Dermis microvascular lymphatic vessel endothelial cell (primary cell): ENCODE measurements at places on chromosomes 4 and X.

- no peak for DNase-seq
These were observed 559 bp downstream of the TRPC5 start for GRCh38 chrX:112081781-112082652.

DNA sequence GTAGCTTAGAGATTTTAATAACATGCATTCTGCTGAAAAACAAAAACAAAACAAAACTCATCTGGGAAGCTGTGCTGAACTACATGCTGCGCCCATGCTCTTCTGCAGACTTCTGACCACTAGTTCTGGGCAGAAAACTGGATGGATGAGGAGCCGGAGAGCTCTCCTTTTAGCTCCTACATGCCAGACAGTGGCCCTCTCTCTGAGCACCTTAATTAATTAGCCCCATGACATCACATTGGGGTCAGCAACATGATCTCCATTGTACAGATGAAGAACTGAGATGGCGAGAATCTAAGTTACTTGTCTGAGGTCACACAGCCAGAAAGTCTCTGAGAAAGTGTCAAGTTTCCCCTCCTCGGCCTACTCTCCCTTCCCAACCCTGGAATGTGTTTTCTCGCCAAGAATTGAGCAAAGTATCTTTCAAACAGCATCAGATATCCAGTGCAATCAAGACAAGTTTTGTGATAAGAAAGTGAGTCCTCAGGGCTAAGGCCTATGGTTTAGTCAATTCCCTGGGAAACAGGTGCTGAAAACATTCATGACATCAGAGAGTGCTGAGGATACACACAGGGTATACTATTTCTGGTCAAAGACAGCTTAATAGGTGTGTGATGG is 21.6 kb downstream of the SCD5 start:
- DNase-seq = no peak

DNA sequence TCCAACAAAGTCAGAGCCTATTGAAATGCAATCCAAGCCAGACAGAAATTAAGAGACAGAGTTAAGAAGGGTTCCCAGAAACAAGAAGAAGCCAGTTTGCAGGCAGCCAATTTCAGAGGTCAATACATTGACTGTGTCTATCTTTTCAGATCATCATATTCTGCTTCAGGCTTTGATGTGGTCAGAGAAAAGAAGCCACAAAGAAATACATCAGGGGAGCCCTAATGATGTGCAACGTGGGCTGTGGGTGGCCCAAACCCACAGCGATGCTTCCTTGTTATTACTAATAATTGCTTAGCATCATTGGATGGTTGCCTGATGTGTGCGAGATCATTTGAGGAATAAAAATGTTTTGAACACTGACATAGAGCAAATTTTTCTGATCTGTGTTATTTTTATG is 99.0 kb upstream of the DUSP21 start:
- no peak for DNase-seq

DNA sequence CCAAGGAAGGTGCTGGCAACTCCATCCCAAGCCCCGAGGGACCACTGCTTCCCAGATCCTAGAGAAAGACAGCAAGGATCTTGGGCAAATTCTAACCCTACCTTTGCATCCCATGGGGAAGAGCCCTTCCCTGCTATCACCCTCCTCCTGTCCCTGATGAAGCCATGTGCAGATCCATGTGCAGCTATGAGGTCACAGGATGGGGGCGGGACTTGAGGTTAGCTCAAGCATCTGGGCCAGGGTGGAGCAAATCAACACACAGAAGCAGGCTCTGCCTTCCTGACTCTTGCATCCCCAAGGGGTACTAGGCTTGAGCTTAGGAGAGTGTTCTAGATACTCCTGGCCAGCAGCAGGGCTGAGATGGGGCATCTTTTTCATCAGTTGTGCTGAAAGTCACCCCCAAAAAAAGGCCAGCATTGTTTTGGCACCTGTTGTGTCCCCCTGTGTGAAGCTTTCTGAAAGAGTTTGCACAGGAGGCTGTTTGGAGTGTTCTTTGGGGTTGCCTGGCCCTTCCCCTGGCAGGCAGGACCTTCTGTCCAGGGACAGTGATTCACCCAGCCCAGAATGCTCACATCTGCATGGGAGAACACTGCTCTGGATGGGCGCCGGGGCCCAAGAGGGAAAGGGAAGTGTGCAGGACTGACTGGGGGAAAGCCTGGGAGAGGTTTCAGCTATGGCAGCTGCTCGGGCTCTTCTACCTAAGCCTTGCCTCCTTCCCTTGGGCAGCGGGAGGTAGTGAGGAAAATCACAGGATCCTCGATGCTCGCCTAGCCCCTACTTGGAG is 50.8 kb downstream of the PRPS1 start:
- no peak for DNase-seq

DNA sequence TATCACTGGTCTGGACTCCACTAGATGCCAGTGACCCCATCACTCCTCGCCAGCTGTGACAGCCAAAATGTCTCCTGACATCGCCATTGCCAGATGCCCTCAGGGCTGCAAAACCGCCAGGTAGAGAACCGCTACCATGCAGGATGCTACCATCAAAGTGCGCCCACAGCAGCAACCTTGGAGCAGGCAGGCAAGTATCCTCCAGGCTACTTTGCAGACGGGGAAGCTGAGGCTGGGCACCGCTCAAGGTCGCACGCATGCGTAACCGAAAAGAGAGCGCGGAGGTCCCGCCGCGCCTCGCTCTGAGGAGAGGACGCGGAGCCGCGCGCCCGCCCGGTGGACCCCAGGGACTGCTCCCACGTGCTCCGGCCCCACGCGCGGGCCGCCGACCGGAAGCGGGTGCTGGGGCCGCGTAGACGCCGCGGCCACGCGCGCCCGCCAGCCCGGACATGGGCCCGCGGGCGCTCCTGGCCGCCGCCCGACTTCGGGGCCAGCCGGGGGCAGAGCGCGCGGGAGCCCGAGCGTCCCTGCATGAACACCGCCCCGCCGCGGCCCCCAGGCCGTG is at the start of gene STS:
Gene STS (plus strand): TSS at position 300 of the 565 bp plus-strand sequence. CDS start 105,488 bp downstream, outside the sequence.
- no peak for DNase-seq

DNA sequence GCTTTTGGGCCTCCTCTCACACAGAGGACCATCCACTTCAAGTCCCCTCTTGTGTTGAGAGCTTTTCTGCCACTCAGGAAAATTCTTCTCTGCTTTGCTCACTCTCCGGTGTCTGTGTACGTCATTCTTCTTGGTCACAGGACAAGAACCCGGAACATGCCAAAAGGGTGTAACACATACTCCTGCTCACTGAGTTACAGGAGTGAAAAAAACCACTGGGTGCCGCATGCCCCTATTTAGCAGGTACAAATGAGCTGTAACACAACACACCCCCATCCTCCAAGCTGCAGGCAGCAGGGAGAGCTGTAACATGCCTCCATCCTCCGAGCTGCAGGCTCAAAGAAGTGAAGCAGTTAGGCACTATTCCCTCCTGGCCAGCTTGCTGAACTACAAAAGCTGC is 13.0 kb upstream of the CXCL2 start:
- no peak for DNase-seq

- DNase-seq = no peak
These were observed 23.6 kb downstream of the MGST2 start for GRCh38 chr4:139689093-139689722.

- DNase-seq = no peak
These were observed 146.1 kb upstream of the NEIL3 start for GRCh38 chr4:177163532-177163931.

GRCh38 chrX:137353404-137353803 is 212.5 kb upstream of the ZIC3 start:
- DNase-seq = no peak
